ENCODE measurements at places on chromosomes 2 and 18.
A peak's percentile ranks its signal among the peaks of the same experiment; 100 is the strongest.

- DNase-seq, result no peak
Observed at GRCh38 chr2:187916799-187917198, 362.6 kb upstream of the TFPI start.

GRCh38 chr2:207330912-207331311 is 165.2 kb upstream of the KLF7 start:
- no peak for DNase-seq

DNA sequence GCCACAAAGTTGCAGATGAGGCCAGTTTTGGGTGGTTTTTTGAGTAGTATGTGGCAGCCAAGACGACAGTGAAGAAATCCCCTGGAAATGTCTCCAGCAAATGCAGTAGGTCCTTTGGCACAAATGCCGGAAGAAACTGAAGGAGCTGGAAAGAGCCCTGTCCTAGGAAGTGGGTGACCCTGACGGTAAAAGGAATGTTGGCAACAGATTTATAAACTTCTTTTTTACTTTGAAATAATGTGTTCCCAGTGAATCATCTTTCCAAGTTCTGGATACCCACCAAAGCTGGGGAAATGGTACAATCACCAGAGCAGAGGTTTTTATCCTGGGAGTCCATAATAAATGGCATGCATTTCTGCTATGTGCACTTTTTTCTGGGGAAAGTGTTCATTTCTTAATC is 112.9 kb downstream of the CSRNP3 start:
- DNase-seq, result no peak

DNA sequence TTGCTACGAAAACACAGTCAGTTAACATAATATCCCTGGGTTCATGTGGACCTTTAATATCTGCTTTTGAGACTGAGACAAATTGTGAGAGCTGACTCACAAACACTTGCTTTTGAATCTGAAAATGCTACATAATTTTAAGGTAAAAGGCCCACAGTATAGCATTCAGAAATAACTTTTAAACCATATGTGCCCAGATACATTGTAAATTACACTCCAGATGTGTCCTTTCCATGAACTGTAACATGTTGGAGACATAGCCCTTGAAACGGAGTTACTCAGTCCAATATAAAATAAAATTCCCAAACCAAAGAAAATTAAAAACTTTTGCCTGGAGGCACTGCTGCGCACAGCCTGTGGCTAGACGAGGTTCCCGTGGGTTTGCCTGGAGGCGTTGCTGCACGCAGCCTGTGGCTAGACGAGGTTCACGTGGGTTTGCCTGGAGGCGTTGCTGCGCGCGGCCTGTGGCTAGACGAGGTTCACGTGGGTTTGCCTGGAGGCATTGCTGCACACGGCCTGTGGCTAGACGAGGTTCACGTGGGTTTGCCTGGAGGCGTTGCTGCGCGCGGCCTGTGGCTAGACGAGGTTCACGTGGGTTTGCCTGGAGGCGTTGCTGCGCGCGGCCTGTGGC is 131.9 kb upstream of the ALKAL2 start:
- DNase-seq, result no peak

DNA sequence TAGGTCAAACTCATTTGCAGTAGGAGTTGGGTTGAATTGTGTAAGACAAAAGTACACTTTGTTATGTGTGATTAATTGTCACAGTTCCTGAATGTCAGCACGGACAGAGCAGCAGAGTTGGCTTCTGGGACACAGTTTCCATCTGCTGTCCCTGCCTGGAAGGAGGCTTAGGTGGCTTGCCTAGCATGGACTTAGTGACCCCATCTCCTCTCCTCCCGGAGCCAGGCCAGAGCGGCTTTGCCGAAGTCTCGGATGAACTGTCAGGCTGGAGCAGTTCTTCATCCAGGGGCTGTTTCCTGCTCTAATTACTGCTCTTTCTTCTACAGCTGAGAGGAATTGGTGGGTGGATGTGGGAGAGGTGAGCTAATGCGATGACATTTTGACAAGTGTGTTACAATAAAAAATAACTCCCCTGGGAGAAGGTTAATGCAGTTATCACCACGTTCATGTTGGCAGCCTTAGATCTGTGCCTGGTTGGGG is 102.0 kb downstream of the SH3RF3 start:
- no peak for DNase-seq

GRCh38 chr2:83615511-83615910 is 843.6 kb downstream of the SUCLG1 start:
- no peak for DNase-seq

GRCh38 chr2:136117391-136117841 is 533 bp downstream of the CXCR4 start:
- DNase-seq, result peak; percentile 64

DNA sequence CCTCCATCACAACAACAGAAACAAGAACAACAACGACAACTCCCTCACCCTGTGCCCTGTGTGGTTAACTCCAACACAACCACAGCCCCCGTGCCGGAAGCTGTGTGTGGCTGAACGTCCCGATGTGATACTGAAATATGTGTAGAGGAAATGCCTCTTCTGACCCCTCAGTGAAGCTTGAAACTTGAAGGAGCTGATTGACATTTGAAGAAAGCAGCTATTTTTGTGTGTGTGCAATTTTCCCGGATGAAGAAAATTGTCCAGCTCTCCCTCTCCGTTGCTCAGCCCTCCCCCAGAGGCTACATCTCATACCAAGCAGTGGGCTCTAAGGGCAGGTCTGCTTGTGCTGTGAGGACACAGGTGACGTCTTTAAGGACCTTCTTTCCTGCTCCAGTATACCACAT is 173.8 kb downstream of the ICOS start:
- no peak for DNase-seq

DNA sequence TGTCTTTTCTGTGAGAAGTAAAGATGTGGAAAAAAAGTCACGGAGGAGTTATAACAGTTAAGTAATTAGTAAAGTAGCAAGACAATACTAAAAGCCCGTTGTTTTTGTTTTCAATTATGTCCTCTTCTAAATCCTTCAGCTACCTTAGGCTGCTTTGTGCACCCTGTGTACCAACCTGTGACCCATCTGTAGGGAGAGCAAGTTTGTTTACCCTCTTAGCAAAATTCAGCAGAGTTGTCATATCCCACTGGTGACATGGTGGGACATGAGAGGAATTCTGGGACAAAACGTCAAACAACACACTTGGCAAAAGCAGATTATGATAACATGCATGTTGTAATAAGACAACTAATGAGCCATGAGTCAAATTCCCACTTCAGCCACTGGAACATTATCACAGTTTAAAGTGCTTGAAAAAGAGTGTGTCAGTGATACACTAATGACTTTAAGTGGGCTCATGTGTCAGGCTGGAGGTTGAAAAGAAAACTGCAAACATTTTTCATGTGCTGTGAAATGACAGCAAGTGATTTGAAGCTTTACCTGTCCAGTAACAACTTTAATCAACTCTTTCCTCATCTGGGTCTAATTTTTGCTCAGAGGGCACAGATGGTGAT is 392.8 kb upstream of the ACVR2A start:
- no peak for DNase-seq

GRCh38 chr2:69773206-69773605 is 31.3 kb downstream of the ANXA4 start:
- DNase-seq, result no peak

- DNase-seq, result no peak
Observed at GRCh38 chr18:55858661-55859515, 270.9 kb upstream of the TCF4 start.

GRCh38 chr2:109594246-109594885 is 19.4 kb downstream of the SEPTIN10 start:
- DNase-seq, result no peak

- no peak for DNase-seq
Observed at GRCh38 chr18:76410033-76410432, 85.0 kb downstream of the ZNF516 start.

- no peak for DNase-seq
Observed at GRCh38 chr2:21420553-21421335, 297.0 kb downstream of the TDRD15 start.

GRCh38 chr2:212979799-212980198 is 171.6 kb downstream of the IKZF2 start:
- no peak for DNase-seq

DNA sequence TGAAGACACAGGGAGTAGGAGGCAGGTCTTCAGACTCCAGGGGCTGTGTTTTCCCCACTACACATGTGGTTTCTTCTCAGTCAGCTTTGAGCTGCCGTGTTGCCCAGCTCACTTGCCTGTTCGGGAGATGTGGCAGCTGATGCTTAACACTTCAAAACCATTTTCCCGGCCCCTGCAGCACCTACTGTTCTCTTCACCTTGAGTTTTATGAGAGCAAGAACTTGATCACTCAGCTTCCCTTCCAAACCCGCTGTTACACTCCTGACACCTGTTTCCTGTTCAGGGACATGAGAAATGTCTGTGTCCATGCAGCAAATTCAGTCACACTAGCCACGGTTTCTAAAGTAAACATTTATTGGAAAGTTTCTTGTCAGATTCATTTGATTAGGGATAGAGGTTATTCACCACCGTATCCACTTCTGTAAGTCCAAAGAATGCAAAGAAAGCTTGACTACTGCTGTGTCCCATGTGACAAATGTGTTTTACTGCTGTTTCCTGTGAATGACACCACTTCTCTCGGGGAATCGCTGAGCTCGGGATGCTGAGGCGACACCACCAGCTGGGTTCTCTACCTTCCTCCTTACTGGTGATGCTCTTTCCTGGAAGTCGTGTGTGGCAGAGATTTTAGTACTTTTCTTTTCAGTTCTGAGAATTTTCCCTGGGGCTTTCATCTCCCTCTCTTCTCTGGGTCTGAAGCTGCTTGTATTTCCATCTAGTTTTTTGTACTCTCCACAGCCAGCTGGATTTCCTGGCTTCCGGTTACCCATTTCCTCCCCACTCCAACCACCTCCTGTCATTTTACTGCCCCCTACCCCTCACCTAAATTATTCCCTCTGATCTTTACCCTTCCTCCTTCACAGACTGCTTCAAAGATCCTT is 91.7 kb downstream of the KLF7 start:
- DNase-seq, result no peak

DNA sequence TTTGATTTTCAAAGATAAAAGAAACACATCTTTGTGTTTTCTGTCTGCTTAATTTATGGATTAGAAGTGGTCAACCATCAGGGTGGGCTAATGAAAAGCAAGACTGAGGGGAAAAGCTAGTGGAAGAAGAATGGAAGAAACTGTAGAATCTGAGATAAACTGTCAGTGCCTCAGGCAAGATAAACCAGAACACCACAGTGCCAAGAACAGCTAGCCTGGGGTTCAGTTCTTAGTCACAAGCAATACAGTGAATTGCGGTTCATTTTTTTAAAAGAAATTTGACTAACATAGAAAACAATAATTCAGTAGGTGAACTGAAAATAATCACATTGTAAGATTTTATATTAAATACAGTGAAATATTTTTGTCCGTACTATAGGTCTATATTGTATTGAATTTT is 22.0 kb upstream of the LNPK start:
- DNase-seq, result no peak

GRCh38 chr18:44518091-44518615 is 162.5 kb upstream of the SETBP1 start:
- no peak for DNase-seq

- peak; percentile 50 for DNase-seq
Observed at GRCh38 chr18:48676756-48677368, 138.0 kb downstream of the CTIF start.

DNA sequence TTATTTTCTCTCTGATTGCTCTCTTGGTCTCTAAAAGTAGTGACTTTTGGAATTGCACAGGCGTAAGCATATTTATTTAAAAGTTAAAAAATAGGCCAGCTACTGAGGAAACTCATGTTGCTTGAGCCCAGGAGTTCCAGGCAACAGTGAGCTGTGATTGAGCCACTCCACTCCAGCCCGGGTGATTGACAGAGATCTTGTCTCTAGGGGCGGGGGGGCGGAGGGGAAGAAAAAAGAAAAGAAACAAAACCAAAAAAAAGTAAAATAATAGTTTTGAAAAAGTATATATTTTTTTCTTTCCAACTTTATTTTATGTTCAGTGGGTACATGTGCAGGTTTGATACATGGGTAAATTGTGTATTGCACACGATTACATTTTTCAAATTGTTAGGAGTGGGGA is 18.0 kb upstream of the RAB11FIP5 start:
- DNase-seq, result no peak

DNA sequence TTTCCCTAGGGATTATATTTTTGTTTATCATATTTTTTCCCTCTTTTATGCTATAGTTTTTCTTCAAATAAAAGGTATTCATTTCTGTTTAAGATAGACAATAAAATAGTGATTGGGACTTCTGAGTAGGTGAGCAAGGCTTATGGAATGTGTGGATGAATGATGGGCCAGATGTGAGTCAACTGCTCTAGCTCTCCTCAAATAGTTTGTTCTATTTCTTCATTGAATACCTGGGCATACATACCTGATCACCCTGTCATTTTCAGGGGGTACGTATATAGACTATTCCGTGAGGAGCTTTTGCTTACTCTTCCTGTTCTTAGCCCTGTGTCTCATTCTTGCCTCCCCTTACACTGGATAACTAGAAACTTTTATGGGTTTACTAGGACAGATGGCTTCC is 41.9 kb downstream of the BABAM2 start:
- DNase-seq, result no peak

- no peak for DNase-seq
Observed at GRCh38 chr18:67651438-67651837, 134.9 kb upstream of the DSEL start.

GRCh38 chr2:225725726-225726125 is 326.2 kb downstream of the NYAP2 start:
- no peak for DNase-seq

GRCh38 chr2:9720352-9721093 is 89.7 kb upstream of the YWHAQ start:
- DNase-seq, result no peak

DNA sequence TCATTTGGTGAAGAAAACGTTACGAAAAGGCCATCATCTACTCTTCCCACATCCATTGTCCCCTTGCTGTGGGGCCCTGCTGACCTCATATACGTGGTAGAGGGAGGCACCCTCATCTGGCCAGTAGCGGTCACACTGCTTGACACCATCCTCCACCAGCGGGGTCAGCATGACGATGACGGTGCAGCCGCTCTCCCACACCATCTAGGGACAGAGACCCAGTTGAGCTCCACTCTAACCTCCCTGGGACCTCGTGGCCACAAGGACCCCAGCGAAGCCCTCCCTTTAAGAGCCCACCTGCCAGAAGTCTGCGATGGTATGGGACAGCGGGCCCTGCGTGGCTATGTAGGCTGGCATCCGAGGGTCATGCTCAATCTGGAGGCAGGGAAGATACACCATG is 13.1 kb downstream of the PTPRN start:
- no peak for DNase-seq

- no peak for DNase-seq
Observed at GRCh38 chr2:218228366-218229090, 11.5 kb downstream of the ARPC2 start.

DNA sequence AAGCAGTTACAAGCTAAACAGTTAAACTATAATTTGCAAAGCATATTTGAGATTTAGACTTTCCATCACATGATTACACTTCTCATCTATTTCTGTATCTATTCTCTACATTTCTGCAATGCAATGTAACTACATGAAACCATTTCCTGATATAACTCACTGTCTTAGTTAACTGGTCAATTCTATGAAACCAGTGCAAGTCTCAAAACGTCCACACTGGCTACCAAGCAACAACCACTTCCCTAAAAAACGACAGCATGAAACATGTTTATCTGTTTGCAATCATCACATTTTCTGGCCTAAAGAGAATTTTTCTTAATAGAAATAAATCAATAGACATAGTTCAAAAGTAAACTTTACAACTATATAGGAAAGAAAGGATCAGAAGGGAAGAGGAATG is 17.4 kb downstream of the FECH start:
- DNase-seq, result no peak

Measured in caudate nucleus (tissue), 63 donors.